ENCODE measurements at places on chromosomes 7 and 10. TPM values are rescaled to one million over a fixed set of nuclear protein-coding genes. Genes with fewer than 3 reads are reported as not detected.

DNA sequence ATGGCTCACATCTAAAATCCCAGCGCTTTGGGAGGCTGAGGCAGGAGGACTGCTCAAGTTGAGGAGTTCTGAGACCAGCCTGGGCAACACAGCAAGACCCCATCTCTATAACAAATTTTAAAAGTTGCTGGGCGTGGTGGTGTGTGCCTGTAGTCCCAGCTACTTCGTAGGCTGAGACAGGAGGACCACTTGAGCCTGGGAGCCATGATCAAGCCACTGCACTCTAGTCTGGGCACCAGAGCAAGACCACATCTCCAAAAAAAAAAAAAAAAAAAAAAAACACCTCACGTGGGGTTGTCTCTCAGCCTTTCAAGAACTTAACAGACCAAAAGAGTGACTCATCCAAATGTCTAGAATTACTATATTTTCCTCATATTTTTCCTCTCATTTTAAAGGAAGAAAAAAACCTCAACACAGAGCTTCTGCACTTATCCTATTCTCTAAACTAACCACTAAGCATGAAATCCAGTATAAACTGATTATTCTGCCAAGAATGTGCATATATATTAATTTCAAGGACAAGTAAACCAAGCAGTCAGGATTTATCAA is 46.3 kb downstream of the CUL2 start:
- DNase-seq = no peak

The SEPHS1 gene
- 67.0 TPM for polyA plus RNA-seq

- no peak for DNase-seq
These were observed 104.6 kb downstream of the HIPK2 start for GRCh38 chr7:139673230-139673629.

GRCh38 chr10:68153473-68154210 is 44.4 kb downstream of the MYPN start:
- peak; percentile 60 for DNase-seq

The HYAL4 gene
- polyA plus RNA-seq = not detected

GRCh38 chr7:13262929-13263530 is 575.6 kb downstream of the ARL4A start:
- DNase-seq = peak; percentile 53

DNA sequence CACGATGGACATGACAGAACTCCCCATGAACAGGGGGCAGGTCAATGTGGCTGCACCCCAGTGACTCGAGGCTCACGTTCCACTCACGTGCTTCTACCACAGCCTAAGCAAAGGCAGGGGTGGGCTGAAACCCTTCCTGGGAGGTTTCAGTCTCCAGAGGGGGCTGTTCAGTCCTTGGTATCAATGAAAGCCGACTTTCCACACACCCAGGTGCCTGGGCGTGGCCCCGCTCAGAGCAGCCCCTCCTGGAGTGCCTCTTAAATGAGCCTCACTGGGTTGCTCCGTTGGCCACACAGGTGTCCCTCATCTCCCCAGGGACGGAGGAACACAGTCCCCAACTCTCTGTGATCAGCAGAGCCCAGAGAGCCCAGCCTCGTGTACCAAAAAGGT is 90.5 kb upstream of the PDGFA start:
- no peak for DNase-seq

GRCh38 chr10:523925-524324 is 165.5 kb downstream of the DIP2C start:
- DNase-seq = no peak

DNA sequence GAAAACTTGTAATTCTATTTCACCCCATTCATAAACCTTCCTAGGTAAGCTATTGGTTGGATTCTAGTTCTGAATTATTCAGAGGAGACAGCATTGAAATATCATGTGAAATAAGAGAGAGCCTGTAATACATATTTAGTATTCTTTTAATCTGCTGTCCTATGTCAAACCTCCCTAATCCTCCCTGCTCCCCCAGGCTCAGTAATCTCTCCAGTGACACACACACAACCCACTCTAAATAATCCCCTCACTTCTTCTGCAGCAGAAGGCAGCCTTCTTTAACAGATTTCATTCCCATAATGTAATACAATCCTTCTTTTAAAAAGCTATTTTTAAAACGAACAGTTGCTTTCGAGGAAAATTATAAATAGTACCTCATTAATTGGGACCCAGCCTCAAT is 639.7 kb upstream of the AUTS2 start:
- no peak for DNase-seq
